ENCODE measurements at places on chromosomes 5 and 9. TPM values are rescaled to one million over a fixed set of nuclear protein-coding genes. Genes with fewer than 3 reads are reported as not detected.
A peak's percentile ranks its signal among the peaks of the same experiment; 100 is the strongest.

SPATA31D4 gene
- not detected for polyA plus RNA-seq

FRMD3 gene
- polyA plus RNA-seq: 26.8 TPM

DNA sequence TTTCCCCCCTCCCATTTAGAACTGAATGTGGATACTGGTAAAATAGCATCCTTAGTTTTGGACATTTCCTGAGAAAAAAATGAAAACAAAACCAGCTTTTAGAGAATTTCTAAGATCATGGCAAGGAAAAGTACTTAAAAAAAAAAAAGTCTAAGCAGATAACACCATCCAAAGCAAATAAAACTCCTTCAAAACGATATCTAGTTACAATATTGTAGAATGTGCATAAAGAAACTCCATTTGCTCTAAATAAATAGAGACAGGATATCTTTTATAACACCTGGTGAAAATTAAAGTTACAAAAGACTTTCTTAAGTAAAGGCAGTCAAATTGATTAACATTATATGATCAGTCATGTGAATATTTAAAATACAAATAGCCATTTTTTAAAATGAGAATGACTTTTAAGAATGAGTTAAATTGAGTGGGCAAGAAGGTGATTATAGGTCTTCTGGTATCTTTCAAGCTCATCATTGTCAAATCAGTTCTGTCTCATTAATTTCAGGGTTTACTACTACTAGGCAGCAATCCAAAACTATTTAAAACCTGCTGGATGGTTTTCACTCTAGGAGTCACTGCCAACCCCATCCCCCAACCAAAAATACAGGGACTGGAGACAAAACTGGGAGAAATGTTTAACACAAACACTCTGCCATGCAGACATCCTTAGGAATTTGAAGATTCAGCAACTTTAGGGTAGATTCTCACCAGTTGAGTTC, 382.6 kb downstream of the ADGRV1 start:
- no peak for DNase-seq

IFNA13 gene
- not detected for polyA plus RNA-seq

DNA sequence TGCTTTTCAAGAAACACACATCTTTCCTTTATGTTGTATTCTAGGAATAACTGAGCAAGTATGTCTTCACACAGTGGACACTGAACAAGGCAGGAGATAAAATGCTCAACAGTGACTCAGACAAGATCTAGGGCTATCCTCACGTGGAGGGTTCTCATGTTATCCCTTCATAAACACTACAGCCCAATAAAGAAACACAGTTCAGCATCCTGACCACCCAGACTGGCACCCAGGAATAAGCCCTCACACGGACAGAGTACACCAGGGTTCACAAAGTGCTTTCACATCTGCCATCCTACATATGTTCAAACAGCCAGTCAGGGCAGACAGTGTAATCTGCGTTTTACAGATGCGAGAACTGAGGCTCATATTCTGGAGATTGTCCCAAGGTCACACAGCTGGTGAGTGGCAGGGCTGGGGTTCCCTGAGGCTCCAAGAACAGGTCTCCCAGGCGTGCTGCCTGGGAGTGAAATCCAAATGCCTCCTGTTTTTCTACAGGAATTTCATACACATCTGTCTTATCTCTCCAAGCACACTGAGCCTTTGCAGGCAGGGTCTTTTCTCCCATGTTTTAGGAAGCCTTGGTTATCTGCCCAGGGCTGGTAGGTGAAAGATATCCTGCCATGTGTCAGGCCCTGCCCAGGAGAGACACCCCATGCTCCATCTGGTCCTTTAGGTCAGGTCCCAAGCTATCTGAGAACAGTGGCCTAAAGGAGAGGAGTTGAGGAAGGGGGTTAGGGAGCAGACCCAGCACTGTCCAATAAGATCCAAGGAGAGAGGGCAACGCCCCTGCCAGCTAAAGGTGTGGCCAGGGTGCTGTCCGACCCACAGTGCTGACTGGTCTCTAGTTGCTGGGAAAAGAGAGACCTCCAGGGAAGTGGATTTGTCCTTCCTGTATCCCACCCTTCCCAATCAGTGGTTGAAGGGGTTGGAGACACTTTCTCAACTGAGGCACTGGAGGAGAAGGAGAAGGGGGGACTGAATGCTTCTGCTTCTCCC, 47.9 kb upstream of the XPA start:
- DNase-seq: no peak

- DNase-seq: no peak
Measured at GRCh38 chr9:134329886-134330285, 3.6 kb downstream of the RXRA start.

DNA sequence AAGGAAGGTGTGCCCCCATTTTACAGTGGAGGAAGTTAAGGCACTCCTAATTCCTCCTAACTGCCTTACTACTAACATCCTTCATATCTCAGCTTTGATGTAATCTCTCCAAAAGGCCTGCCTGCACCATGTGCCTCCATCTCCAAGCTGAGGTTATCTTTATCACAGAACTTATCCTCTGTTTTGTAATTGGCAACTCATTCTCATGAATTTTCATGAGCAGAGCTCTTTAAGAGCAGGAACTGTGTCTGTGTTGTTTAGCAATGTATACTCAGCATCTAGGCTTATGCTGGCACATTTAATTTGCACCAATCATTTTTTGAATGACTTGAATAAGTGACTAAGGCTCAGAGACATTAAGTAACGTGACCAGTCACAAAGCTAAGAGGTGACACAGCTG, 147.9 kb upstream of the VLDLR start:
- DNase-seq: no peak

KIAA1958 gene
- 13.0 TPM for polyA plus RNA-seq

DNA sequence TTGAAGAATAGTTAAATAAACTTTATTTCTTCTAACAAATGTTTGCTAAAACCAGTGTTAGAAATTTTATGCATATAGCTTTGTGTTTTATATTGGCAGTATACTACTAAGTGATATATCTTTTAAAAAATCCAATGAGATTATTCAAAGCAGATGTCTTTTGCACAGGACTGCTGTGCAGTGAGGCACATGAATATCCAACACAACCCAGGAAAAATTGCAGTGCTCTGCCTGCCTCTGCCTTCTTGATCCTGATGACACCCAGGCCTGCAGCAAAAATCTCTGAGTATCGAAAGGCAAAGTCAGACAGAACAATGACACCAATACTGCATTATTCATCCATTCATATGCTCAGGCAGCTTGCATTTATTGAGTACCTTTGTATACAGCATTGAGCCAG, 1076.5 kb upstream of the ARRDC3 start:
- no peak for DNase-seq

DNA sequence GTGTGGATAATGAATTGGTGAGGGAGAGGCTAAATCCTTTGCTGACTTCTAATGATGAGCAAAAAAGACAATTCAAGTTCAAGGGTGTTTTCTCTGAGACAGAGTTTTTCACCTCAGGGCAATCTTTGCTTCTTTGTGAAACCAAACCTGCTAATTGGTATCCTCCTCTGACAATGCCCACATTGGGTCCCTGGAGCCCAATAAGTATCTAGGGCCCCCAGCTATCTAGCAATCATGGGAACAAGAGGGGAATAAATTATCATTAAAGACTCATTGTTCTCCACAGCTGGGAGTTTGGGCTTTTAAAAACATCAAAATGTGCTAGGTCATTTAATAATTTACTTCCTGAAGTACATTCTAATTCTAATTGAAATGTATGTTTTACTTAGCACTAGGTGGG, 227.3 kb downstream of the TMEM167A start:
- DNase-seq: no peak

- DNase-seq: no peak
Measured at GRCh38 chr5:54905246-54905795, 80.1 kb downstream of the ESM1 start.

GRCh38 chr5:138573949-138574670, 1.1 kb downstream of the HSPA9 start:
- no peak for DNase-seq

DNA sequence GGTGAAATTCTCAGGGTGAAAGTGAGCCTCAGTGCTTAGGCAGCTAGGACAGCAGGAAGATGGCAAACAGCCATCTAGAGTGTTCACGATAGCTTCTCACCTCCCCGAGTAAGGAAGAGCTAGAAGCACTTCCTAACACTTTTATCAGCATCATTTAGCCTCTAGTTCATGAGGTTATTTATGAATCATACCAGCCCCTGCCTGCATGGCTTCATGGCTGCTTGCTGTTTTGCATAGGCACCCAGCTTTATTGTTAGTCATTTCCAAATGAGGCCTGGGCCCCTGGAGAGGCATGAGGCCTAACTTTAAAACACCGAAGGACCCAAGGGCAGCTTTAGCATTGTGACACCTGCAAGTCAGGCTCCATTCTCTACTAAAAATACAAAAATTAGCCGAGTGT, 134.9 kb upstream of the PANK3 start:
- no peak for DNase-seq

DNA sequence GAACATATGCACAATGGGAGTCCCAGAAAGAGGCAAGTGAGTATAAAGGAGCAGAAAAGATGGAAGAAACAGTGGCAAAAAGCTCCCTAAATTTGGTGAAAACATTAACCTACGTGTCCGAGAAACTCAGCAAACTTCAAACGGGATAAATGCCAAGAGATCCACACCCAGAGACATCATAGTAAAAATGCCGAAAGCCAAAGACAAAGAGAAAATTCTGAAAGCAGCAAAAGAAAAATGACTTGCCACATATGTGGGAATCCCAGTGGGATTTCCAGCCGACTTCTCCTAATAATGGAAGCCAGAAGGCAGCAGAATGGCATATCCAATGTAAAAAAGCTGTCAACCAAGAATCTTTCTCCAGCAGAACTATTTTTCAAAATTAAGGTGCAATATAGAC, 101.2 kb downstream of the ADAMTS2 start:
- DNase-seq: no peak

DNA sequence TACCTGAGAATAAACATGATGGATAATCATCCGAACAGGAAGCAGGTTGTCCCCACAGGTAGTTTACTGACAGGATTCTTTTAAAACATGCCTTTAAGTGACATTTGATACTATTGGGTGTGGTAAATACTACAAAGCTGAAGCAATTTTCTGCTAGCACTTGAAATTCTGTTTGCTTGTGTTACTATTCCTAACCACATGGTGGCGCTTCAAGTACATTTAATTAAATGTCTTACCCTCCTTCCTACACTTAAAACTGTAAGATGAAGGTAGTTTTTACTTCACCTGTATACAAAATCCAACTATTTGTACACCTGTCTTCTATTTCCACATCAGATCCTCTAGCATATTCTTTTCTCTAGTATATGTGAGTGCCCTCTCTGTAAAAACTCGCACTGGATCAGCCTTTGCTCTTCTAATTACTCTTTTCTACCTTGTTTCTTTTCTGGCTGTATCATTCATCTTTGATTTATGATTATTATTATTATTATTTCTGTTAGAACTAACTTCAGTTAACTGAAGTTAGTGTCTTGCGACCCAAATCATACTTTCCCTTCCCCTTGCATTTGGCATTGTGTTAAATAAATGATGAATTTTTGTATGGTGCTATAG, 18.4 kb downstream of the SLC25A46 start:
- peak; percentile 7 for DNase-seq

PDE6A gene
- 0.14 TPM for polyA plus RNA-seq

GRCh38 chr5:139635606-139636206, 12.4 kb upstream of the CXXC5 start:
- no peak for DNase-seq

IARS1 gene
- polyA plus RNA-seq: 112 TPM

DNA sequence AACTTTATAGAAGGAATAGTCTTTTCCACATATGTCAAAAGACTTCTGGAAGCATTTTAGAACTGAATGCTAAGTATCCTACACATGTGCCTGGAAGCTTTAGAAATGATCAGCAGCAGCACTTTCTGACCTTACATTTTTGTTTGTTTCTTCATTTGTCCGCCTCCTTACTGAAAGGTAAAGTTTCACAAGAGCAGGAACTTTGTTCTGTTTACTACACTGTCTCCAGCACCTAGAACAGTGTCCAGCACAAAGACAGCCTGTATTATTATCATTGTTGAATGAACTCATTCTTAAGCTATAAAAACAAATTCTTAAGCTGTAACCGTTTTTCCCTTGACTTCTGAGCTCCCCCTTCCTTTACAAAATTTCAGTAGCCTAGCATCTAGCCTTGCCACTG, 14.8 kb downstream of the PIP5K1B start:
- no peak for DNase-seq

- no peak for DNase-seq
Measured at GRCh38 chr5:153831973-153832372, 206.7 kb downstream of the FAM114A2 start.

- no peak for DNase-seq
Measured at GRCh38 chr5:58469896-58470295, 10.0 kb upstream of the PLK2 start.

- no peak for DNase-seq
Measured at GRCh38 chr9:127066060-127066850, 56.2 kb downstream of the ANGPTL2 start.

- DNase-seq: no peak
Measured at GRCh38 chr5:30099634-30100033, 1093.9 kb upstream of the CDH6 start.

GRCh38 chr5:137432376-137432775, 66.8 kb downstream of the SPOCK1 start:
- DNase-seq: no peak

DNA sequence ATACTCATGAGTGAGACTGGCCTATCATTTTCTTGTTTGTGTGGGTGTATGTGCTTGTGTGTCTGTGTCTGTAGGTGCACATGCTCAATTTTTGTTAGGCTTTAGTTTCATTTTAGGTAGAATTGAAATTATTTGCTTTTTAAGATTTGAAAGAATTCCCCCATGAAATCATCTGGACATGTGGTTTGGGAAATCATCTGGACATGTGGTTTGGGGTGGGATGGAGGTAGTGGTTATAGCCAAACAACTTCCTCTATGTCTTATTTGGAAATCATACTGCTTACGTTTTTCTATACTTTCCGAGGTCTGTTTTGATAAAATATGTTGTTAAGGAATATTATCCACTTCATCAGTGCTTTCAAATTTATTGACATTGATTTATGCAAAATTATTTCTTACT, 485.4 kb upstream of the CLINT1 start:
- no peak for DNase-seq

GRCh38 chr5:158013939-158014338, 155.0 kb upstream of the CLINT1 start:
- no peak for DNase-seq

IL7R gene
- polyA plus RNA-seq: 0.93 TPM

DNA sequence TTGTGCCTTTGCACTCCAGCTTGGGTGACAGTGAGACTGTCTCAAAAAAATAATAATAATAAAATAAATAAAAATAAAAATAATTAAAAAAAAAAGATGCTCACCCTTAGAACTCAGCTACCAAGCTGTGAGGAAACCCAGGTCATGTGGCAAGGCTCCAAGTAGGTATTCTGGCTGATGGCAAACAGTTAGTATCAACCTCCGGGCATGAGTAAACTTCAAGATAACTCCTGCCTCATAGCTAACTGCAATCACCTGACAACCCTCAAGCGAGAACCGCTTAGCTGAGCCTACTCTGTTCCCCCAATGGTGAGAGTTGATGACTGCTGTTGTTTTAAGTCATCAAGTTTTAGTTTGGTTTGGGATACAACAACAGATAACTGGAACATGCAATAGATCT, 6.1 kb upstream of the SLC44A1 start:
- DNase-seq: no peak

- DNase-seq: no peak
Measured at GRCh38 chr9:127098916-127099553, 23.4 kb downstream of the ANGPTL2 start.

- DNase-seq: no peak
Measured at GRCh38 chr5:157682257-157682656, 10.9 kb downstream of the C5orf52 start.

PCDHA12 gene
- 0.08 TPM for polyA plus RNA-seq

GBA2 gene
- 96.1 TPM for polyA plus RNA-seq

Data from right renal cortex interstitium (tissue), 3 donors.